ENCODE measurements at places on chromosomes 5 and 9. TPM values are rescaled to one million over a fixed set of nuclear protein-coding genes. Genes with fewer than 3 reads are reported as not detected.

- DNase-seq: no peak
Measured at GRCh38 chr9:138023394-138024124, 146.0 kb downstream of the CACNA1B start.

GRCh38 chr5:139120521-139120920 lies 77.6 kb downstream of the SIL1 start:
- DNase-seq: no peak

Gene IL13
- total RNA-seq: not detected

GRCh38 chr9:79477955-79478771 lies 93.6 kb upstream of the TLE4 start:
- DNase-seq: no peak

GRCh38 chr5:31470608-31471007 lies 61.3 kb downstream of the DROSHA start:
- DNase-seq: no peak

DNA sequence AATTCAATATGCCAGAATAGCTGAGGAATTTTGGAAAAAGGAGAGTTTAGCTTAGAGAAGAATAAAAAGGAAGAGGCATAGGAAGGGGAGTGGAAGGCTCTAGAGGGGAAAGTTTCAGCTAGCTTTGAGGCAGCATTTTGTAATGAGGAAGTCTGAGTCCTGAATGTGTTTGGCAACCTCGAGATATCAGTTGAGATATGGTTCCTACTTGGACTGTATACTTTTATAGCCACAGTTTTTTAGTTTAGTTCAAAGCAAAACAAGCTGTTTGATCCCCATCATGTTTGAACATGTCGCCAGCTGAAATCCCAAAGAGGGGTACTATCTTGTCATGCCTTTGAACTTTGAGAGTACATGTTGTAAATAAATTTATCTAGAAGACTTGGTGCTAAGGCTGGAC lies 559.0 kb upstream of the FTMT start:
- DNase-seq: no peak

DNA sequence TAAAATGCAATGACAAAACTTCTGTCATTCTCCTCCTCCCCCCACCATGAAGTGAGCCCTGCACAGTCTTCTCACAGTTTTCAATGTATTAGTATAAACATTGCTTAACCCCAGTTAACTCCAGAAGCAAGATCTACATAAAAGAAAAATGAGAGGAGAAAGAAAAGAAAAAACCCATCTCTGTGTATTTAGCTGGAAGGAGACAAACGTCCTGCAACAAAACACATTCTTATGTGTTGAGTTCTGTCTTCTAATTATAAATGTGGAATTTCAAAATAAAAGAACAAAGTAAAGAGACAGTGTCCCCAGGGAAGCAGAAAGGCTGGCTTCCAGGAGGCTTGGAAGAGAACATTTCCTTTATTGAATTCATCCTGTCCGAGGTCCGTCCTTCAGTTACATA lies 491.9 kb upstream of the TUSC1 start:
- DNase-seq: no peak

DNA sequence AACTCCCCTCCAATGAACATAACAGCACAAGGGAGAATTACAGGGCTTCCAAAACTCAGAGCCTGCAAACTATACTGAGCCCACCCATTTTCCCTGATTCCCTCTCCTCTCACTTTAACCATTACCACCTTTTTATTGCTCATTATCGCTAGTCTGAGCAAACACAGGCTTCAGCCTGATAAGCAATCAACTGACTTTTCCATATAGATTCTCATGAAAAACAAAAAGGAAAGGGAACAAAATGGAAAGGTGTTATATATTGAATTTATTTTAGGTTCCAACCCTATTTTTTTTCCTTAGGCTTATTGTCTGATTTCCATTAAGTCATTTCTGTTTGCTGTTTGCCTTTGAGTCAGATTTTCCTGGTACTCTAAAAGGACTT lies 27.9 kb downstream of the SEMA6A start:
- DNase-seq: no peak

DNA sequence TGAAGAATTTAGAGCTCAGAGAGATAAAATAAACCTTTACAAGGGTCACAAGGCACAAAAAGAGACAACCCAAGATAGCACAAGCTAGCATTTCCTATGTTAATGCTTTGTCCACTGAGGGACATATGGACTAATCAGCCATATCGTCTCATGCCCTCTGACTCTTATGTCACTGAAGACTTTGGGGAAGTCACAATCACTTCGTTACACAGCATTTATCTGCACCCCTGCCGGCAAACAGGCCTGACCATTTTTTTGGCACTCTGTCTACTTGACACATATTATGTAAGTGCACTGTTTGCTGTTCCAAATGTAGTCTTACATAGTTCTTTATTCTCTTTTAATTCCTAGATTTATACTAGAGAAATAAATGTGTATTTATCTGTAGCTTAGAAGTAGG lies 13.9 kb upstream of the BNC2 start:
- no peak for DNase-seq

Gene SH3RF2
- total RNA-seq: 14.3 TPM

GRCh38 chr5:428754-429452 lies 14.1 kb upstream of the EXOC3 start:
- DNase-seq: no peak

Gene SPATA31E1
- total RNA-seq: not detected

DNA sequence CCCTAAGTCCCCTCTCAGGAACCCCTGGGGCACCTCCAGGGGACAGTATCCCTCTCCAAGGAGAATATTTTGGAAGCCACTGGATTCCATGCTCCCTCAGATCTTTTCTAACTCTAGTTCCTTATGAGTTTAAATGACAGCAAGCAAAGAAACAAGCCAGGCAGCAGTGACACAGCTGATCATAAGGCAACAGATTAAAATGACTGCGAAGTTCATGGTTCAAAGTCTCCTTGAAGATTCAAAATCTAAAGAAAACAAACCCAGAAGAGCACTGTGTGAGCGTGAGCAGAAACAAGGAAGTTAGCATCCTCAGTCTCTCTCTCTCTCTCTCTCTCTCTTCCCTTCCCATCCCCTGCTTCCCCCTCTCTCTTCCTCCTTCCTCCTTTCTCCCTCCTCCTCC lies 316.7 kb upstream of the SLC30A5 start:
- no peak for DNase-seq

- DNase-seq: no peak
Measured at GRCh38 chr5:131981516-131981915, 29.9 kb downstream of the ACSL6 start.

DNA sequence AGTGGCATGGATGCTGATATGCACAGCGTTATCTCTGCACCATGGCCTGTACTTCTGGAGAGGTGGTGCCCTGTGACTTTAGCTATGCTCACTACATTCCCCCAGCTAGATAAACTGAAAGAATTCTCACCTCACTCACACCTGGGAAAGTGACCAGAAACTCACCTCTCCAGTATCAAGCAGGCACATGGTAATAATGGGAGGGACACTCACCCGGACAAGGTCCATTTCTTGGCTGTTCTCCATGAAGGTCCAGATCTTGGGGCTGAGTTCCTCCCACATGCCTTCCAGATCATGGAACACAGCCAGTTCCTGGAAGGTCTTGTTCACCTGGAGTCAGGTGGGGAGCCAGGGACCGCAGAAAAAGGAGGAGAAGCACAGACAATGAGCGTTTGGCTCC lies 72.8 kb downstream of the NIPSNAP3B start:
- no peak for DNase-seq

DNA sequence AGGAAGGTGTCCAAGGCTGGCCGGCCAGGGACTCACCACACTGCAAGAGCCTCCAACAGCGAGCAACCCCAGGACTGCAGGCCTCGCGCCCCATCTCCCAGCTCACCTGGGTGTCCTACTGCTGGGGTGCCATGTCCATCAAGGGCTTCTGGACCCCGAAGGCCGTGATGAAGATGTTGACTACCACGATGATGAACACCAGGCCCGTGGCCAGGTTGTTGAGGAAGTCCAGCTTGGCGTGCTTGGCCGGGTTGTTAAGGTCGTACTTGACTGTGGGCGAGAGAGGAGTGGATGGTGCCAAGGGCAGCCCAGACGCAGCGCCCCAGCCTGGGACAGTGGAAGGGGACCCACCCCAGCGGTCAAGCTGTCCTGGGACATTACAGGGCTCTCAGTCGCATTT lies 9.3 kb downstream of the NINJ1 start:
- DNase-seq: no peak

Gene QRFP
- total RNA-seq: not detected

- DNase-seq: no peak
Measured at GRCh38 chr5:1504069-1504595, 19.6 kb downstream of the LPCAT1 start.

Gene CDKN2B-AS1
- 1.7 TPM for total RNA-seq

DNA sequence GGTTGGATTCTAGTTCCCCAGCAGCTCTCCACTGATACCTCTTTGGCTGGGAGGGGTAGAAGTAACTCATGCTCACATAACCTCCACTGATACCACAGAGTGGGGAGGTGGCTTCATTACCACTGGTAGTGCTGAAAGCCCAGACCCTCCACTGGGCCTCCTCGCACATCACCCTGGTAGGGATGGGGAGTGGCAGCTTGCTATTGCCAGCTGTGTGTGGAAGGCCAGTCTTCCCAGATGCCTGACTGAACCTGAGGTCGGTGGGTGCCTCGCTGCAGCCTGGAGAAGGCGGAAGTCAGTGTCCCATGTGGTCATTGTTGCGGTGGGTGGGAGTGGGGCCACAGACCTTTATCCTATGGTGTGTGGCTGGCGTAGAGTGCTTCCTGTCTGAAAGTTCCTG lies 138.0 kb downstream of the TAF11L14 start:
- DNase-seq: no peak

DNA sequence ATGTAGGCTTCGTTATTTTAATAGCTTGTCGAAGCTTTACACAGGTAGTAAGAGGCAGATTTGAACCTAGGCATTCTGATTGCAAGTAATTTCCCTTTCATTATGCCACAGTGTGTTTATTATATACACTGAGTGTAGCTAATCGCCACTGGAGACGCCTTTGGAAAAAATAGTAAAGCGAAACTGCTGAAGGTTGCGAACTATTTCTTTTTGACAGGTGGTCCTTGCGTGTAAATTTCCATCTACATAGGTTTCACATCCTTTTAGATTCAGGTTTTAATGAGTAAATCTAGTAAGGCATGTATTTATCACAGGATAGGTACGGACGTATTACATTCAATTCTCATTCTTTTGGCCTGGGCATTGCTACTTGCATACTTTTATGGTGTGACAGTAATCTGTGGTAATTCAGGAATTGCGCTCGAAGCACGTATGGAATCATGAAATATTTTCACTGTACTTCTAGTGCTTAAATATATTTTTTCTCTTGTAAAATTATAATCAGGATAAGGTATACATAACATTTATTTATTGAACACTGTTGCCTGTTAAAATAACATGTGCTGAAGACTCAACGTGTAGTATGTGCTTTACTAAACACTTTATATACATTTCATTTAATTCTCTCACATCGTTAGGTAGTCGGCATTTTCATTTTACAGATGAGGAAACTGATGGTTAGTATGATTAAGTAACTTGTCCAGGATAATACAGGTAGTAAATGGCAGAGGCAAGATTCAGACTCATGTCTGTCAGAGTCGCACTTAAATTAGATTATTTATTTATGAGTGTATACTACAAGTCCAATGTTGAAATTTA lies 1.8 kb downstream of the MARCHF6 start:
- DNase-seq: no peak

DNA sequence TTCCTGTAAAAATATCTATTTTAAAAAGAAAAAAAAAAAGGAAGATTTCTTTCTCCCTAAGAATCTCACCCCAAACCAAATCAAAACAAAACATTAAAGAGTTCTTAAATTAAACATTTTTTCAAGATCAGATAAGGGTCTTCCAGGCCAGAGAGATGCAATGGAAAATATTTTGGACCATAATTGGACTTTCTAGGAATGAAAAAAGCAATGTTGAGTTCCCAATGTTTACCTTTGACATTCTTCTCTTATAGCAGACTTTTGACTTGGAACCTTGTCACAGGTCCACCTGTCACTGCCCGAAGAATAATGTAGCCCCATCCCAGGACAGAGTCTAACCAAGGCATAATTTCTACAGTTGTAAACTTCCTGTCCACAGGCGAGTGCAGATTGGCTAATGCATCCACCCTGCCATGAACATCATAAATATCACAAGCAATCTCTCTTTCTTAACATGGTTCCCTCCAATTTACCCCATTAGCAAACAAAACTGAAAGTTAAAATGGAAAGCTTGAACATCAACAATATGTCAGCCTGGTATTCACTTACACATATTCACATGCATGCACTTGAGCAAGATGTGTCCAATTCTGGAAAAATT lies 121.7 kb upstream of the ZNF366 start:
- DNase-seq: no peak

Gene GBGT1
- 0.34 TPM for total RNA-seq

DNA sequence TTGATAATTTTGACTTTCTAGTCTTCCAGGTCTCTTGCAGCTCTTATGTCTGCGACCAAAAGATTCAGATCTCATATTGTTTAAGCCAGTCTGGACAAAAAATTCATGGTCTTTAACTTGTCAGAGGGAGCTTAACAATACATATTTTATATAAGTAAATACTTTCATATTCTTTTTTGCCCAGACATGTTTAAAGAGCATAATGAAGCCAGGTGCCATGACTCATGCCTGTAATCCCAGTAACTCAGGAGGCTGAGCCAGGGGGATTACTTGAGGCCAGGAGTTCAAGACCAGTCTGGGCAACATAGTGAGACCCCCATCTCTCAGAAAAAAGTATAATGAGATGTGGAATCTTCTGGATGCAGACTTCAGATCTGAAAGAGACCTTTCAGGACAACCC lies 69.8 kb downstream of the JMY start:
- no peak for DNase-seq

- DNase-seq: no peak
Measured at GRCh38 chr5:79401216-79401615, 112.7 kb downstream of the HOMER1 start.

Gene C5orf58
- not detected for total RNA-seq

Gene SPATA9
- not detected for total RNA-seq

Gene C5orf34
- 4.8 TPM for total RNA-seq

- no peak for DNase-seq
Measured at GRCh38 chr5:150429410-150429873, 16.7 kb upstream of the CD74 start.

DNA sequence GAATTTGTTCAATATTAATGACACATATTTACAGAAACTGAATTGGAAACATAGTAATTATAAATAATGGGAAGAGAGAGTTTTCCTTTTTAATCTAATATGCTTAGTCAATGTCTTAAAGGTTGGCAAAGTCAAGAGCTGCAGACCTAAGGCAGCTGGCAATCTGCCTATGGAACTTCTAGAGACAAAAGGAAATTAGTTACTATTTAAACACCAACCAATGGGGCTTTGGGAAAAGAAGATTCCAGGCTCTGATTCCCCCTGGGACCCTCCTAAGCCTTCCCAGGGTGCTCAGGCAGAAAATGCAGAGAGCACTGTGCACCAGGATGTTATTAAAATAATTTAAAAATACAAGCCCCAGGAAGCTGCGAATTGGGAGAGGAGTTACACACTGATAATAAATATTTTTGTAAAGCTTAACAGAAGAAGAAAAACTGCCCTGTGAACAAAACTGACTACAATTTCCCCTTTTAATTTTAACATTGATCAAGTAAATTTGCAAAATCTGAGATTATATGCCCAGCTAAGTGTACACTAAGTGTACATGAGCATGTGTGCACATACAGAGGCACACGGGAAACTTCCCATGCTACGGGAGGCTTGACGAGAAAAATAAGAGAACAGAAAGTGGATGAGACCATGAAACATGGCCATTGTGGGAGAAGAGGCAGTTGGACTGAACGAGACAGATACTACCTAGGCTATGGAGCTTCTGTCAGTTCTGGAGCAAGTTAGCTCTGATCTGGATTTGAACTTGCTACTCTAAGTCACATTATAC lies 77.4 kb upstream of the ADAMTS16 start:
- no peak for DNase-seq

Gene RALGPS1
- total RNA-seq: 7.6 TPM

Gene MOB3B
- total RNA-seq: 1.2 TPM

- no peak for DNase-seq
Measured at GRCh38 chr9:137109250-137110146, 5.0 kb downstream of the DPP7 start.

Data from HCT116 (cell line).